Brain pericyte (primary cell): ENCODE measurements at places on chromosomes 1 and 21.

DNA sequence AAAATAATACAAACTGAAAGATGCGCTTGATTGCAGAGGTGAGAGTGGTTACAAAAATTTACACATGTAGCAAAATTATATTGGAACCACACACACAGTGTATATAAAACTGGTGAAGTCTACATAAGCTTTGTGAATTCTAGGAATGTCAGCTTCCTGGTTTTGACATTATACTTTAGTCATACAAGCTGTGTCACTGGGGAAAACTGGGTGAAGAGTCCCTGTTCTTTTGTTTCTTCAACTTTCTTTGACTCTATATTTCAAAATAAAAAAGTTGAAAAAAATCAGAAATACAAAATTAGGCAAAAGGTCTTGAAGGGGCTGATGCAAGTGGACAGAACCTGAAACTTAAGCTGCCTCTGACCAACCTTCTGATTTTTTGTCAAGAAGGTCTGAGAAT lies 3.0 kb downstream of the C1QC start:
- DNase-seq: no peak

GRCh38 chr1:112264553-112264952 lies 131.5 kb upstream of the CTTNBP2NL start:
- DNase-seq: no peak

DNA sequence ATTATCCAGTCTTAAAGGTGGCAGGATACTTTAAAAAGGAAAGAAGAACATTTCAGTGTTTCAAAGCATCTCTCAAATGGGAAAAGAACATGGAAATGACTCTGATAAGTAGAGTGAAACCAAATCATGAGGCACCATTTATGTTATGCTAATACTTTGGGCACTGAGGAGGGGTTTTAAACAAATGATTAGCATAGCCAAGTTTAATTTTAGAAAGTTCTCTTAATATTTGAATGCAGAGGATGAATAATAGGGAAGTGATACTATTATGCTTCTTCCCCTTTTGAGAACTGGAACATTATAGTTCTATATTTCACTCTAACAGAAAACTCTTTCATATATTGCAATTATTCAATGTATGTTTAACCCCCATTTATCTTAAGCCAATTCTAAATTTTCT lies 1181.9 kb upstream of the PRMT6 start:
- no peak for DNase-seq

DNA sequence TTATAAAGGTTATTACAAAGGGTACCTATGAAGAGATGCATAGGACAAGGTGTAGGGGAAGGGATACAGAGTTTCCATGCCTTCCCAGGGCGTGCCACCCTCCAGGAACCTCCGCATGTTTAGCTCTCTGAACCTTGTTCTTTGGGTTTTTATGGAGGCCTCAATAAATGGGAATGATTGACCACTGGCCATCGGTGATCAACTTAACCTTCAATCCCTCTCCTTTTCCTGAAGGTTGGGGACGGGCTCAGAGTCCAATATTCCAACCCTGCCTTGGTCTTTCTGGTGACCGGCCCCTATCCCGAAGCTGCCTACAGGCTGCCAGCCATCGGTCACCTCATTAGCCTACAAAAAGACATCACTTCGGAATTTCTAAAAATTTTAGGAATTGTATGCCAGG lies 11.7 kb downstream of the CD244 start:
- DNase-seq: no peak

DNA sequence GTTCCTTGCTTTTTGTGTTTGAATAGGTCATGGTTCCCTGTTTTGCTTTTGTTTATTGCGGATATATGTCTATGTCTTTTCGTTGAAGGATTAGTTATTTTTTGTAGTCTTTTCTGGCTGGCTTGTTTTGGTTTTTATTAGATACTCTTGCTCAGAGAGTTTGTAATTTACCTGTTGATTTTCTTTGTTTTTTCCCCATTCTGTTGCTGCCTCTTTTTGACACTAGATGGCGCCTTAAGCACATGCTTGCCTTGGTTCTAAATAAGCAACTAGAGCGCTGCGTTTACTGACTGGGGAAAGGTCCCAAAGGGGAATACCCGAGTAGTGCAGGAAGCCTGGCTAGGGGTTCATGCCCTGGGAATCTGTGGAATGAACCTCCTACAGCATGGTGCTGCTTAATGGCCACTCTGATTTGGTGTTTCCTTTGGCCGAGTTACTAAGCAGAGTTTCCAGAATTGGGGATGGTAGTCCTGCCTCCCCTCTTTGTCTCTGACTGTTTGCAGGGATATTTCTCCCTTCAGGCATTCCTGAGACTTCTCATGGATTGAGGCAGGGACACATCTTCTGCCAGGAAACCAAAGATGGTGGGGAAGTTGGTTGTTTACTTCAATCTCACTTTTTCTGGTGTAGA lies 143.2 kb downstream of the PTPRU start:
- no peak for DNase-seq
